Left lung (tissue), 14 donors: ENCODE measurements at places on chromosomes 11 and 22.

DNA sequence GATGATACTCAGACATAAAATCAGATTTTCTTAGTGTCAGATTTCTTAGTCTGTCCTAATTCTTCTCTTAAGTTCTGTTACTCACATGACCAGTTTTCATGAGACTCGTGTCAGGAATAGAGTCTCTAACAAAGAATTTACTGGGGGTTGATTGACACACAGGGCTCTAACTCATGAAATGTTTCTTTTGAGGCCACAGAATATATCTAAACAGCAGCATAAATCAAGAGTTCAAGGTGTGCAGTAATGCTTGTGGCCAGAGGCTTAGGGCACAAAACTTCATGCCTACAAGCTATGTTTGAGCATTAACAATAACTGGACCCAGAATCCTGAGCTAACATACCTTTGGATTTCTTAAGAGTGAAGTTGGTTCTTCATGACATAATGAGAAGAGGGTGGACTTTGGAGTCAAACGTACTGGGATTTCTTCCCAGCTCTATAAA is 237.2 kb downstream of the DDX10 start:
- DNase-seq = no peak

DNA sequence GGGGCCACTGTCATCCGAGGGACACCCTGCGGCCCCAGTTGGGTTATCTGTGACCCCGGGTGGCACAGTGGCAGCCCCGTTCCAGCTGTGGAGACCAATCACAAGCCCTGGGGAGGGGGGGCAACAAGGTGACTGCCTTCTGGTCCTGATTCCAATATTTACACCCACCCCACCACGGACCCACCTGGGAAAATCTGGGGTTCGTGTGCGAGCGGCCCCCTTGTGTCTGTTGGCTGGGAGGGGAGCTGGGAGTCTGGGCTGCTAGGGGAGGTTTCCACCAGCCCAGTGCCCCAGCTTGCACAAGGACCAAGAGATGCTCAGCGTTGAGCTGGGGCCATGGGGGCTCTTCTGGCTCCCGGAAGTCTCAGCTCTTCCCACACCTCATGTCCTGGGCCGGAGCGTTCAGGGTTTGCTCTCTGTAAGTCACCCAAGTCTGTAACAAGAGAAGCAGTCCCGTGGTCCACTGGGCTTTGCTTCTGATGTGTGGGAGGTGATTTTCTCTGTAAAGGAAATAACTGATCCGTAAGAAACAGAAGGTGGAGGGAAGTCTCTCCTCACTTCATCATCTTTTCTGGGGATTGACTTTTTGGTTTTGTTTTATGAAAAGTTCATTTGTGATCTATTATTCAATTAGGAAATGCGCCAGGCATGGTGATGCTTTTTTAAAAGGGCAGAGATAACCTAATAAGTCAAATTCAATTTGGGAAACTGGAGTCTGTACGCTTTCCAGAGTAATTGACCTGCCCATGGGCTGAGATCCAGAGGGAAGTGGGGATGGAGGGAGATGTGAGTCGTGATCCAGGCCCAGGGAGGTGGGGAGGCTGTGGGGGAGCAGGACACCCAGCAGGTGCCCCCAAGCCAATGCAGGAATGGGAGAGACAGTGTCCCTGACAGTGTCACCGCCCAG is 22.4 kb upstream of the GAL start:
- DNase-seq = no peak

- no peak for DNase-seq
These were observed 8.7 kb upstream of the PIWIL4 start for GRCh38 chr11:94558468-94558867.

DNA sequence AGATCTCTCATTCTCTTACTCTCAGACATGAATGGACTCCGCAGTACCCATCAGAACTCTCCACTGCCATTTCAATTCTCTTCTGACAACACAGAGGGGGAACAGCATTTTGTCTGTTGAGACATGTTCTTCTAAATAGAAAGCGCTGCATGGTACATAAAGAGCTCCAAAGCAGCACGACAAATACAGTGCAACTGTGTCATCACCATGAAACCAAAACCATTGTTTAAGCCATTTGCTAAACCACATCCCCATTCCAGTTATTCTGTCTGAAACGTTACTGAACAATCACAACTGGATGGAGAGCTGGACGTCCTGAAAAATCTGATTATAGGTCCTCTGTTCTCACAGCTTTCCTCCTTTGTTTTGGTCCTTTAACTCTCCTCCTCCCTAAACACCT is 17.9 kb upstream of the TENM4 start:
- DNase-seq = no peak

GRCh38 chr11:60194511-60194910 is 11.6 kb upstream of the MS4A6A start:
- no peak for DNase-seq

DNA sequence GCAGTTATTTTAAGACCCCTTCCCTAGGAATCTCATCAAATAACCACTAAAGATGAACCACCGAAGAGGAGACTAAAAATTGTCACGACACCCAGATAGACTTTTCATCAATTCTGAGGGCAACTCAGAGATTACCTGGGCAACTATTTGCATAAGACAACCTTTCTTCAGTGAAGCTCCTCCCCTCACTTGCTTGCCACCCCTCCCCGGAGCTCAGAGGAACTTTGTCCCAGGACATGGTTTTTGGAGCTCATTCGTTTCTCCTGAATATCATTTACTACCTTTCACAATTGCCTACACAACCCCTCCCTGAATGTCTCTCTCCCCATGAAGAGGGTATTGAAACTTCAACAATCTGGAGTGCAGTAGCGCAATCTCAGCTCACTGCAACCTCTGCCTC is 3.9 kb downstream of the AGBL2 start:
- DNase-seq = no peak

DNA sequence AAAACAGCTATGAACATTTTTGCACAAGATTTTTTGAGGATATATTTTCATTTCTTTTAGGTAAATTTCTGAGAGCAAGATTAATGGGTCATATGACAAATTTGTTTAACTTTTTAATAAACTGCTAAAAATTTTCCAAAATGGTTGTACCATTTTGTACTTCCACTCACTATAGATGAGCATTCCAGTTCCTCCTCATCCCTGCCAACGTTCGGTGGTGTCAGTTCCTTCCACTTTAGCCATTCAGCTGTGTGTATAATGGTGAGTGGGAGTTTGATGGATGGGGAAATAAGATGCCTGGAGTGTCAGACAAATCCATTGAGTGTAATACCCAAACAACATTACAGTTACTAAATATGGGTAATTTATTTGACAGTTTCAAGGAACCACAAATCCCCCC is 49.7 kb downstream of the MIAT start:
- DNase-seq = no peak

DNA sequence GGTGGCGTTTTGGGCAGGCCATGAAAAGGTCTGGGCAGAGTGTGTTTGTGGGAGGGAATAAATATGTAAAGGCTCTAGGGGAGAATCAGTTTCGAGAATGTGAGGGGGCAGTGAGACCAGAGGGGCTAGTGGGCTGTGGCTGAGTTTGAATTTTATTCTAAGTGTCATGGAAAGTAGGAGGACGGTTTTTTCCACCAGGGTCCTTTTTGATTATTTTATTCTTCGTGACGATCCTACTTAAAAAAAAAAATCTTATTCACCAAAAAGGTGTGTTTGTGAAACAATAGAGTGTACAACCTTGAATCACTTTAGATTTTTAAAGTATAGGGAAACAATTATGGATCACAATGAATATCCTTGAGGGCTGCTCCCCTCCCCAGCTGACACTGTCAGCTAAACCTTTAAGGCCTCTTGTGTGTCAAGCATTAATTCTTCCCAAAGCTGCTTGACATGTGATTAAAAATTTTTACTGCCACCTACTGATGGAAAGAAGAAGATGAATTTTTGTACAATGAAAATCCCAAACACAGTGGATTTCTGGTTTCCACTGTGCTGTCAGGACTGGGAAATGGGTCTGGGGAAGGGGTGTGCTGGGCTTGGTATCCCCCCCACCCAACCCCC is 107.5 kb upstream of the OR4B1 start:
- no peak for DNase-seq

- DNase-seq = peak; percentile 93
These were observed 1.0 kb downstream of the ANKRD42 start for GRCh38 chr11:83194281-83195142.

- no peak for DNase-seq
These were observed 11.3 kb upstream of the C11orf96 start for GRCh38 chr11:43930868-43931716.

DNA sequence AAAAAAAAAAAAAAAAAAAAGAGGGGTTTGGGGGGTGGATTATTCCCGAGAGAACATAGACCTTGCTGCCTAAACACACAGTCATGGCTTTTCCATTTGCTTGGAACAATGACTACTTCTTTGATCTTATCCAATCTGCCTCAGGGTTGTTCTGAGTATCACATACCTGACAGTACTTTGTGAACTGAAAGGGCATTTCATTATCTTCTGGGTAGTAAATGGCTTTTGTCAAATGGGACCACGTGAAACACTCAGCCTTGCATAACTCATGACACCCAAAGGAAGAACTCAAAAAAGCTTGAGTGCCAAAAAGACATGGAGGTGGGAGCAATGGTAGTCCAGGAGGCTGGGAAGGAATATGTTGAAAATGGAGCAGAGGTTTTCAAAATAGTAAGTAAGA is 123.2 kb upstream of the BID start:
- no peak for DNase-seq

GRCh38 chr11:87252869-87253268 is 215.1 kb downstream of the TMEM135 start:
- no peak for DNase-seq

GRCh38 chr11:7165911-7166310 is 77.1 kb downstream of the RBMXL2 start:
- no peak for DNase-seq

DNA sequence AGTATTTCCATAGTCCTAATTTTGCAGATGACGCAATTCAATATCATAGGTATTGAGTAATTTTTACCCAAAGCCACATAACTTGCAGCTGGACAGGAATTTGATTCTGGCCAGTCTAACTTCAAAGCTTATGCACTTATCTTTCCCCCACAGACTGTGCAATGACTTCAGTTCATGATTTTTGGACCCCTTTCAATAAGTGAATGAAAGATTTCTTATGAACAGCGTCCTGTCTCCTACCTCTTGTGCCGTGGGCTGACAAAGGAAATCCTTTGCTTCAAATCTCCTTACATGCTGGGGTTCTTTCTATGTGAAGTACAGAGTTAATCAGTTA is 217.7 kb upstream of the KIRREL3 start:
- DNase-seq = no peak

- DNase-seq = no peak
These were observed 255 bp upstream of the SYNGR1 start for GRCh38 chr22:39349506-39349966.

DNA sequence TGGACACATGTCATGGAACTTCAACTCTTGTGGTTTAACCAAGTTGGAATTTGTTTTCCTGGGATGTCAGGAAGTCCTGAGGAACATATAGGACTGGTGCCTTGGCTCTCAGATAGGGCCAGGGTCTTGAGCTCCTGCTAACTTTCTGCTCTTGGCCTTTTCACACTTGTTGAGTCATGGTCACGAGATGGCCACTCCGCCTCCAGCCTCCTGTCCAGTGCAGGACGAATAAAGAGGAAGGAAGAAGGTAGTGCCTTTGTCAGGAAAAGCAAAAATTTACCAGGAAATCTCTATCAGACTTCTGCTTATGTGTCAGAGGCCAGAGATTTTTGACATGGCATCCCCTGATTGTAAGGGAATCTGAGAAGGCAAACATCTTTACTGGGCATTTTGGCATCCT is 89.1 kb upstream of the ARHGAP20 start:
- peak; percentile 62 for DNase-seq

DNA sequence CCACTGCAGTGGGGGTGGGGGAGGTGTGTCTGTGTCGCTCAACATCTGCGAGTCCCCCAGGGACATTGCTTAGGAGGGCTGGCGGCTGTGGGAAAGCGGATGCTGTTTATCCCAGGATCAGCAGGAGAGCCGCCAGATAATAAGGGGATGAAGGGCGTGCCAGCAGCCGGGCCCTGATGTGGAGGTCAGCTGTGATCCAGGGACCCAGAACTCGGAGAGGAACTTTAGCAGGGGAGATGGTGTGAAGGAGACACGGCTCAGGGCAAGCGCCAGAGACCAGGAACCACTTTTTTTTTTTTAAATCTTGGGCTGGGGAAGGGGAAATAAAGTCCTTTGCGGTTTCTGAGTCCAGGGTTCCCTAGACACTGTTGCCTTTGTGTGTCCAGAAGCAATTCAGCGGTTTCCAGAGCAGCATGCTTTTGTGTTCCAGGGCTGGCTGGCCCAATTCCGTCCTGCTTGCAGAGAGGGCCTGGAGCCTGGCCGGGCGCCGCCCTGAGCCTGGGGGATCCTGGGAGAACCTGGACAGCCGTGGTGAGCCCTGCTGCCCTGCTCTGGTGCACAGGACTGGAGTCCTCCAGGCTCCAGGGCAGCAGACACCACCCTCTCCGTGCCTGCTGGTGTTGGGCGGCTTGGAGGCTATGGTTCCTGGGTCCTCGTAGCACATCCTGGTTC is at the start of gene GRAMD4:
Gene GRAMD4 (plus strand): TSS at position 557 of the 672 bp plus-strand sequence. CDS start 6,414 bp downstream, outside the sequence.
- no peak for DNase-seq

GRCh38 chr22:29621761-29622526 is 18.5 kb downstream of the NF2 start:
- no peak for DNase-seq

DNA sequence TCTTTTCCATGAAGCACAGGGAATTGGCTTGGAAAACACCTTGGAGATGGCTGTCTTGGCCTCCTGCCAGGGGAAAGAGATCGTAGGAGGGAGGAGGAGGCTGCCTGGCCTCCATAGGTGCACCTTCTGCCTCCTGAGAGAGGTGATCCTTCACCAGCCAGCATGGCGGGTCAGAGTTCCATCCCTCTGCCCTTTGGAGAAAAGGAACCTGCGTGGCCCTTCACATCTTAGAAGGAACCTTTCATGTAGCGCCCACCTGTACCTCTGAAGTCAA is 58.2 kb upstream of the DRD2 start:
- DNase-seq = no peak

DNA sequence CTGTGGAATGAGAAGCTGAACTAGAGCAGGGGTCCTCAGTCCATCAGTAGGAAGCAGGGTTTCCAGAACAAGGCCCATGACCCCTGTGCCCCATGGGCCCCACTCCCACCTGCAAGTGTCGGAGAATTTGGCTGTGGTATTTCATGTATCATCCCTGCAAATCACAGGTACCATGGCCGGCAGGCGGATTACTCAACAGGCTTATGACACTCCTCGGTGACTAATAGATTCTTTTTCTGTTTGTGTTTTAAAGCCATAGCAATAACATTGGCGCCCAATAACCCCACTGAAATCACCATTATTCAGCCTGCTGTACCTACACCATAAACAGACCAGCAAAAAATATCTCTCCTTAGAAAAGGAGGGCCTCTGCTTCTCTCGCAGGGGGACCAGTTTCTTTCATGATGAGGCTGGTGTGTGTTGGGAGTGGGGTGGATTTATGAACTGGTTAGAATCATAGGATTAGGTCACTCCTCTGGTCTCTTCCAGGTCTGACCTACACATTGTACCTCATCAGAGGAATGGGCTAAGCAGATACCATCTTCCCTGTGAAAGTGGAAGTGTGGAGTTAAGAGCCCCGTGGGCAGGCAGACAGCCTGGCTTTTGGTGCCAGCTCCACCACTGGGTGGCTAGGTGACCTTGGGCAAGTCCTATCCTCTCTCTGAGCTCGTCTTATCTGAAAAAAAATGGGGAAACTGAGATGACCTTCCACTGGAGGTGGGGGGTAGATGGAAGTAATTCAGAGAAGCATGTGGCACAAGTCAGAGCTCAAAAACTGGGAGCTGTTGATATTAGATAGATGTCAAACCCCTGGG is 60.2 kb upstream of the WNT11 start:
- no peak for DNase-seq

GRCh38 chr11:80109031-80109430 is 668.2 kb upstream of the TENM4 start:
- no peak for DNase-seq

- no peak for DNase-seq
These were observed 65.7 kb upstream of the PITPNB start for GRCh38 chr22:27984723-27985122.
